ENCODE measurements at places on chromosomes 2 and 18.

GRCh38 chr2:172106108-172106961 is 3.6 kb upstream of the DLX2 start:
- DNase-seq: no peak

DNA sequence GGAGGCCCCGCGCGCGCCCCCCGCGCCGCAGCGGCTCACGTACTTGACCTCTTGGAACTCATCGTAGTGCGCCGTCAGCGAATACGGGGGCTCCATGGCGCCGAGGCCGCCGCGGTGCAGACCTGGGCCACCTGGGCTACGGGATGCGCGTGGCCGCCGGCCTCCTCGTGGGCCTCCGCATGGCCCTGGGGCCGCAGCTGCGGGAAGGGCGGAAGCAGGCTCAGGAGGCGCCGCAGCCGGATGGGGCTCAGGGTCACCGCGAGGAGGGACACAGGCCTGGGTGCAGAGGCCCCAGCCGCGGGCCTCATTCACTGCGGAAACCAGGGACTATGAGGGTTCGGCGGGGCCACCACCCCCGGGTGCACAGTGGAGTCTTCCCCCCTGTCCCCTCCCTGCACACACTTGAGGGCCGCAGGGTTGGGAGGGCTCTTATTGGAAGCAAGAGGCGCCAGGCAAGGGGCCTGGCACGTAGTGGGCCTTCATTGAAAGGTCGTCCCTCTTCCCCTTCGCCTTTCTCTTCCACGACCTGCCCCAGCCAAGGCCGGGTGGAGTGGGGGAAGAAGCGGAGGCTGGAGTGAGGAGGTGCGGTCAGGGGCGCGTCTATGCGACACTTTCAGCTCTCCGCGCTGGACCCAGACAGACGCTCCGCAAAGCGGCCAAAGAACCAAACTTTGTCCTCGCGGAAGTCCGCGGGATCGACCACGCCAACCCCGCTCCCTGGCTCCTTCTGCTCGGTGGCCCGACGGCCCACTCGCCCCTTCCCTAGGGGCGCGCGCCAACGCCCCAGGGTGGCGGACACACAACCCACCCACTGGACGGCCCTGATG is 863 bp downstream of the ECEL1 start:
- DNase-seq: no peak

GRCh38 chr18:42446195-42446594 is 491.2 kb downstream of the PIK3C3 start:
- no peak for DNase-seq

DNA sequence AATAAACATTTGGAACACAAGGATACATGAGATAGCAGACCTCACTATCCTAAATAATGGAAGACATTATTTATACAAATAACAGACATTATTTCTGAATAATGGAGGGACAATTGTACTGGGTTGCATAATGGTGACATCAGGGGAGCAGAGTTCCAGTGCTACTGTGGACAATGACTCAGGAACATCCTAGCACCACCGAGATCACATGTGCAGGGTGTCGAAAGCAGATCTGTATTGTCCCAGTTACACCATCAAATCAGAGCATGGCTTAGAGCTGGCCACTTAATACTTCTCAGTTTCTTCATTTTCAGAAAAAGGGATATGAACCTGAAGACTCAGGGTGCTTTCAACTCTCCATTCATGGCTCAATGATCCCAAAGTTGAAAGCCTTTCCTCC is 249.1 kb upstream of the RBMS1 start:
- no peak for DNase-seq

- DNase-seq: no peak
Measured at GRCh38 chr2:75525434-75526310, 35.1 kb downstream of the EVA1A start.

- no peak for DNase-seq
Measured at GRCh38 chr2:137951586-137951985, 12.7 kb upstream of the HNMT start.

DNA sequence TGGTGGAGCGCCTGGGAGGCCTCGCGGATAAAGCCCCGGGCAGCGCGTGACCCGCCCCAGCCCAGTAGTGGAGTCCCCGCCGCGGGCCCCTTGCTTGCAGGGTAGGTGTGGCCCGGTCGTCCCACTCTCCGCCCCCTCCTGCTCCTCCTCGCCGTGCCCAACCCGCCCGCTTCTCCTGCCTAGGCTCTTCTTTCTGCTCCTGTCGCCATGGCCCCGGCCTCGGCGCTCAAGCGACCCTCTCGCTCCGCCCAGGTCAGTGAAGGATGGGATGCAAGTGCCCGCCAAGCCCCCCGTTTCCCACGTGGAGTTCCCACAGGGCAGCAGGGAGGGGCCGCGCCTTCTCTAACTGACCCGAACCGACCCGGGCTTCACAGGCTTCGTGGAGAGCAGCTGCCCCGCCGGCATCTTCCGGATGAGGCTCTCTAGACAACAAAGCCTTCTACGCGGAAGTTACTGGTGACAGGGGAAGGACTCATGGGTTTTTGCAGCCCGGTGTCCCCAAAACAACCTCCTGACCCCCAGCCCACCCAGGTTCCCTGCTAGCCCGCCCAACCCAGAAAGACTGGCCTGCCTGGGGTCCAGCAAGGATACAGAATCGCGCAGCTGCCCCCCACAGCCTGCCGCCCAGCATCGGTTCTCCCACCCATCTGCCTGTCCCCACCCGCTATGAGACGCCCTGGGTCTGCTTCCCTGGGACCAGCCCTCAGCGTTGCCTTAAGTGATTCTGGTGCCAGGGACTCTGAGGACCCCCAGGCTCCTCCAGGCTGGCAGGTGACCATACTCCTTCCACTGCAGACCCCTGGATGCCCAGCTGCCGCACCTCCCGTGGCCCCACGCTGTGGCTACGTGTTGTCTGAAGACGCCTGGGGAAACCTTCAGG is 32.8 kb downstream of the TTC32 start:
- no peak for DNase-seq

DNA sequence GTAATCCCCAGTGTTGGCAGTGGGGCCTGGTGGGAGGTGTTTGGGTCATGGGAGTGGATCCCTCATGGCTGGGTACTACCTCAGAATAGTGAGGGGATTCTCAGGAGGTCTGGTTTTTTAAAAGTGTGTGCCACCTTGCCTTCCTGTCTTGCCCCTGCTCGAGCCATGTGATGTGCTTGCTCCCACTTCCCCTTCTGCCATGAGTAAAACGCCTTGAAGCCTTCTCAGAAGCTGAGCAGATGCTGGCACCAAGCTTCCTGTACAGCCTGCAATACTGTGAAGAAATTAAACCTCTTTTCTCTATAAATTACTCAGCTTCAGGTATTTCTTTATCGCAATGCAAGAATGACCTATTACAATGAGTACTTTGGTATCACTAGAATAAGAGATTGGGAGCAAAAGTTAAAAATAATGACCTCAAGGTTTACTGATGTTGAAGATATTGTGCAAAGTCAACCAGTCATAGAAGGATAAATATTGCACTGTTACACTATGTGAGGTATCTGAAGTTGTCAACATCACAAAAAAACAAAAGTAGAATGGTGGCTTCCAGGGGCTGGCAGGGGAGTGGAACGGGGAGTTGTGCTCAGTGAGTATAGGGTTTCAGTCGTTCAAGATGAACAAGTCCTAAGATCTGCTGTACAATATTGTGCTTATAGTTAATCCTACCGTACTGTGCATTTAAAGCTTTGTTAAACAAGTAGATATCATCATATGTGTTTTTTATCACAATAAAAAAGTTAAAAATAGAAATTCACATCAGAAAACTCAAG is 938.3 kb upstream of the CNTNAP5 start:
- DNase-seq: no peak

- DNase-seq: no peak
Measured at GRCh38 chr2:235270956-235271355, 222.9 kb upstream of the AGAP1 start.

GRCh38 chr2:128710242-128710641 is 391.6 kb upstream of the HS6ST1 start:
- DNase-seq: no peak

DNA sequence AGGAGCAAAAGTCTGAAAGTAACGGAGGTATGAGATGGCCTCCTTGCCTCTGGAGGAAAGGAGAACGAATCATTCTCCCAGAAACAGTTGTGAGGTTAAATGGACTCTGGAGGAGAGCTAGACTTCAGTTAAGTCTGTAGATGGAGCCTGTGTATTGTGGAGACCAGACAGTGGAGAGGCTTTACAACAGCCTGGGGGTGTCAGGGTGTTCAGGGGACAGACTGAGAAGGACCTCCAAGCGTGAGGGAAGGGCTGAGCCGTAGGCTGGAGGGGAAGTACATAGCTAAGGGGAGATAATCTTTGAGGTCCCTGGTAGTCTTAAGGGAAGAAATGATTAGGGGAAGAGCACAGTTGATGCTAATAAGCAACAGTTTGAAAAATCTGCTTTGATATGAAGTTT is 76.6 kb downstream of the GALNT1 start:
- no peak for DNase-seq

GRCh38 chr2:74700643-74701372 is 46.8 kb downstream of the SEMA4F start:
- DNase-seq: no peak

GRCh38 chr18:9647496-9648323 is 33.4 kb upstream of the PPP4R1 start:
- DNase-seq: no peak

- no peak for DNase-seq
Measured at GRCh38 chr2:227903381-227903780, 31.9 kb downstream of the DAW1 start.

DNA sequence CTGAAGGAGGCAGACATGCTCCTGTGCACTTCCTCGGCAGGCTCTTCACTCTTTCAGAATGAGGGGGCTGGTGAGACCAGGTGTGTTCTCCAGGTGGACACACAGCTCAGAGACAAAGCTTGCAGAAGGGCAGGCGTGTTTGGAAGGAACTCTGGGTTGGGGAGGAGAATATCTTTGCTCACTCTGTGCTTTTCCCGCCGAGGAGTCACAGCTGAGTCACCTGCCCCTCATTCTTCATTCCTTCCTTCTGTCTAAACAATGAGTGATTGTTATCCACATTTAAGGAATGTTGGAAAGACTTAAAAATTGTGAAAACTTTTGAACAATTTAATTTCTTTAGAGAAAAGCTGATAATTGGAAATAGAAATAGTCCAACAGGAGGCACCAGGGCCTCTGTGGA is 126.3 kb upstream of the TPO start:
- DNase-seq: no peak

DNA sequence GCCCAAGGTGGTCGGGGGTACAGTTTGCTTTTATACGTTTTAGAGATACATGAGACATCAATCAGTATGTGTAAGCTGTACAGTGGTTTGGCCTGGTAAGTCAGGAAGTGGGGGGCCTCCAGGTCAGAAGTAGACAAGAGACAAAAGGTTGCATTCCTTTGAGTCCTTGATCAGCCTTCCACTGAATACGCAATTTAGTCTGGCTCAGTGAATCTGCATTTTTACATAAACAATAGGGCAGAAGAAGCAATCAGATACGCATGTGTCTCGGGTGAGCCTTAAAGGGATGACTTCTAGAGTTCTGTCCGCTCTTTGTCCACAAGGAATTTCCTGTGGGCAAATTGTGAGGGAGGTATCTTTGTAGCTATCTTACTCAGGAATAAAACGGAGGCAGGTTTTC is 87.2 kb downstream of the SOWAHC start:
- no peak for DNase-seq

- DNase-seq: no peak
Measured at GRCh38 chr2:23505984-23506380, 121.0 kb downstream of the KLHL29 start.

DNA sequence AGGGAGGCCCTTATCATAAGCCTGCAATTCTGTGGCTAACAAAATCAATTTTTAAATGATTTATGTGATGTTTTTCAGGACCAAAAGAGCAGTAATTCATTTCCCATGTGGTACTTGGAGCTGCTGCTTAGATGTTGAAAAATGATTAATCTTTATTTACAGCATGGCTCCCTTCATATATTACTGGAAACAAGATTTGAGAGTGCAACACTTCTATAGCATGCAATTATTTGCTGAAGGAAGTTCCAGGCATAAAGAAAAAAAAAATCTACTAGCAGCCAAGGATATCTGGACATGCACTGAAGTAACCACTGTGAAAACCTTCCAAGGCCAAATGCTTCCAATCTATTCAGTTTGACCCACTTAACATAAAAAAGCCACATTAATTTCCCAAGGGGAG is 186.3 kb downstream of the SLC8A1 start:
- no peak for DNase-seq

DNA sequence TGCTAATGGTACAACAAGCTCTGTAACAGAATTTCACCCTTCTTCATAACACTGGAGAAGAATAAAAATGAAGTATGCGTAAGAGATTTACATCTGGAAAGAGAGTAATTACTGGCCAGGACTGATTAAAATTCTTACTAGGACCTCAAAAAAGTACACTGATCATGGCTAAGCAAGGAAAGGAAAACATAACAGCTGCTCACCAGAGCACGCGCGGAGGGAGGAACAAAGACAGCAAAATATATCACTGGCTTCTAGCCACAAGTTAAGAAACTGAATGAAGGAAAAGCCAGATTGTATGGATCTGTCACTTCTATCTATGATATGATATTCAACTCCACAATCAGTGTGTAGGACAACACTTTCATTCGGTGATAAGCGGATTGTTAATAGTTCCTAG is 15.6 kb upstream of the CYTIP start:
- DNase-seq: no peak

- no peak for DNase-seq
Measured at GRCh38 chr2:11581124-11581796, 47.4 kb downstream of the GREB1 start.

GRCh38 chr2:65532937-65533336 is 100.5 kb upstream of the SPRED2 start:
- no peak for DNase-seq

DNA sequence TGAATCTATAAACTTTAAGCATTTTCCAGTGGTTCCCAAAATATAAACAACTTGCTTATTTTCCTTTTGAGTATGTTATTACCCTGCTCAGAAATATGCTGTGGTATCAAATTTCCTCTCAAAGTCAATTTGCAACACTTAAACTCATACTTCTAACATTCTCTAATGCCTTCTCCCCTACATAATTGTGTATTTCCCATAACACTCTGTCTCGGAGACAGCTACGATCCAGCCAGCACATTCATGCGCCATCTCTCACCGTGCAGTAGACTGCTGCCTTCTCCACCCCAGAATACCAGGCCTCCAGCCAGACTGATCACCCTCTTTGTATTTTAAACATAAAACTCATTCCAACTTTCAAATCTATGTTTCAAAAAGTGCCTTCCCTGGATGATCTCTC is 41.8 kb downstream of the TIMM21 start:
- no peak for DNase-seq

- DNase-seq: no peak
Measured at GRCh38 chr2:177250461-177250860, 14.1 kb downstream of the NFE2L2 start.

- DNase-seq: no peak
Measured at GRCh38 chr18:79392226-79392625, 3.5 kb upstream of the NFATC1 start.

GRCh38 chr2:70905443-70906421 is 30.0 kb upstream of the ATP6V1B1 start:
- no peak for DNase-seq

GRCh38 chr2:238998801-238999200 is 150.9 kb downstream of the TWIST2 start:
- DNase-seq: no peak
